GM04504 (cell line): ENCODE measurements at places on chromosomes 4 and X.

DNA sequence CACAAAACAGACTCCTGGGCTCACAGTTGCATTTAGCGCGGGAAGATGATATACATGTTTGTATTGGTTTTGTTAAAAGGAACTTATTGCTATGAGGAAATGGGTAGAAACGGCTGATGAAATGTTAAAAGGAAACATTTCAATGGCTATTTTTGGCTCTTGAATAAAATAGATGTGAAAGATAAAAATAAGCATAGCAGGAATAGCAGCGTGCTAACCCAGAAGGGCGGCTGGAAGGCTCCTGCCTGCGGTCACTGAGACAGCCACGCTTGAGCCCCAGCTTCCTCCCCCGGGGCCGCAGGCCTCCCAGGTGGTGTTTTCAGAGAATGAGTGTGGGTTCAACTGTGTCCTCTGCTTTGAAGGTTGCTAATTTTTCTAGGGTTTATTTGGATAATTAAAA lies 35.0 kb upstream of the CLCN4 start:
- DNase-seq: no peak

DNA sequence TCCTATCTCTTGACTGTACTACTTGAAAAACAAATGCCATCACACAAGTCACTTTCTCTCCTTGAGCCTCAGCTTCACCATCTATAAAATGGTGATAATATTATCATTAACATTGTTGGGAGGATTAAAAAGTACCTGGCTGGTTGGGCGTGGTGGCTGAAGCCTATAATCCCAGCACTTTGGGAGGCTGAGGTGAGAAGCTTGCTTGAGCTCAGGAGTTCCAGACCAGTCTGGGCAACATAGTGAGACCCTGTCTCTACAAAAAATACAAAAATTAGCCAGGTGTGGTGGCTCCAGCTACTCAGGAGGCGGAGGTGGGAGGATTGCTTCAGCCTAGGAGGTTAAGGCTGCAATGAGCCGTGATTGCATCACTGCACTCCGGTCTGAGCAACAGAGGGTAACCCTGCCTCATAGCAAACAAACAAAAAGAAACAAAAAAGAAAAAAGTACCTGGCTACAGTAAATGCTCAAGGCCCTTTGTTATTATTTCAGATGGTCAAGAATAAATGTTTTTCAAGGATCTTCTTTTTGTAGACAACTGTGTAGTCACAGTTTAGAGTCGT lies 120.3 kb downstream of the CHRNA9 start:
- DNase-seq: no peak

GRCh38 chrX:39439906-39440798 lies 638.9 kb downstream of the MID1IP1 start:
- DNase-seq: no peak

- DNase-seq: no peak
These were observed 199.9 kb upstream of the ATP6AP2 start for GRCh38 chrX:40380655-40381488.

GRCh38 chrX:137426695-137427425 lies 139.1 kb upstream of the ZIC3 start:
- DNase-seq: no peak

DNA sequence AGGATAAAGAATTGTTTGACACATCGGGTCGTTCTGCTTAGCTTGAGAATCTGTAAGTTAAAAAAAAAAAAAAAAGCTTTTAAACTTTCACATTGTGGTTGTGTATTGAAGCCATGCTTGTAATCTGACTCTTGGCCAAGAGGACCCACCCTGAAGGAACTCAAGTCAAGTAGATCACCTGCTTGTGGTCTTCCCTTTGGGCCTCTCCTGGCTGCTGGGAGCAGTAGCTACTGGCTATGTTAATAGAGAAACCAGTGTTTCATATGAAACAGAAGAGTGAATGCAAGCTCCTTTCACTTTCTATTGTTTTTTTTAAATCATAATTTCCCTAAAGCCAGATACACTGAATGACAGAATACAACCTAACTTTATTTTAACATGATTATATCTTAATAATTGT lies 402.4 kb upstream of the NDST4 start:
- DNase-seq: no peak

- no peak for DNase-seq
These were observed 39.0 kb upstream of the PROM1 start for GRCh38 chr4:16122784-16123183.

- no peak for DNase-seq
These were observed 107.3 kb upstream of the PRDX4 start for GRCh38 chrX:23559975-23560374.

DNA sequence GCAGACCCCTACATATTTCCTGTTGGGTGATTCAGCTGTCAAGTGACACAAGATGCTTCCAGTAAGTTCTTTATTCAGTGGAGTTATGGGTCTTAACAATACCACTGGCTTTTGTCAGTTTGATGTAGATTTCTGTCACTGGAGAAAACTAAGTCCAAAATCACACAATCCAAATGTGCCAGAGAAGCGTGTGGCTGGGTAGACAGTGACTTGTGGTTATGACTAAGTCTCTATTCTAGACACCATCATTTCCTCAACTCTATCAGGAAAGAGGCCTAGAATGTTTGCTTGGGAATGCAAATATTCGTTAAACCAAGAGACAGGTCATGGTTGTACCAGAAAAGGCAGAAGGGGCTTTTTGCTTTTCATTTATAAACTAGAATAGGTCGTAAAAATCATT lies 54.4 kb upstream of the HS3ST1 start:
- no peak for DNase-seq

DNA sequence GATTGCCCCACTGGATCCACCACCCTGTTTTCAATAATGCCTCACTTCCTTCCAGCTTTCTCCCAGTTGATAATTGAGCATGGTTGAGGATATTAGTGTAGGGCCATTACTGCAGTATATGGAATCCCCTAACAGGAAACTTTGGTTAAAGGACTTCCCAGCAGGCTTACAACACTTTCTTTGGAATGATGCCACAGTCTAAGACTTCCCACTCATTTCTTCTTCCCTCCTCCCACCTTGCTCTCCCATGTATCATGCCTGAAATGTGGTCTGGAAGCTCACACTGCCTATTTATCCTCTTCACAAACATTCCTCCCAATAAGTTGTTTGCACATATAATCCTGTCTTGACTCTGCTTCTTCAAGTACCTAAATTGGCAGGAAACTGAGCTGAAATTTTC lies 863.3 kb downstream of the CENPC start:
- no peak for DNase-seq
